Gastroesophageal sphincter (tissue), 4 donors: ENCODE measurements at places on chromosomes 13 and 19. TPM values are rescaled to one million over a fixed set of nuclear protein-coding genes. Genes with fewer than 3 reads are reported as not detected.

The ZFP28 gene
- total RNA-seq, result 16.9 TPM

The ZNF576 gene
- total RNA-seq, result 16.2 TPM

The PEG3 gene
- 16.2 TPM for total RNA-seq

The CRX gene
- total RNA-seq, result not detected

The FXYD3 gene
- 1.2 TPM for total RNA-seq

The CTXN1 gene
- 33.3 TPM for total RNA-seq

The ADAMTS10 gene
- total RNA-seq, result 45.3 TPM

The ERICH4 gene
- not detected for total RNA-seq

The KANK2 gene
- 1,808 TPM for total RNA-seq

The ZNF100 gene
- total RNA-seq, result 5.4 TPM

The CEACAM1 gene
- 10.1 TPM for total RNA-seq

The NUFIP1 gene
- total RNA-seq, result 3.1 TPM

The ZNF730 gene
- not detected for total RNA-seq

The NLRP5 gene
- not detected for total RNA-seq

The FAM83E gene
- not detected for total RNA-seq

The FUT1 gene
- 2.0 TPM for total RNA-seq

The SLITRK6 gene
- total RNA-seq, result 17.0 TPM

The NLRP4 gene
- total RNA-seq, result not detected

The ANGPTL4 gene
- 48.2 TPM for total RNA-seq

The ZNF570 gene
- total RNA-seq, result 12.1 TPM

The OLFM4 gene
- total RNA-seq, result 0.13 TPM

The C5AR2 gene
- 0.84 TPM for total RNA-seq

The TMEM38A gene
- 9.9 TPM for total RNA-seq
